Skin of body (tissue), 3 donors: ENCODE measurements at places on chromosomes 1 and 21. TPM values are rescaled to one million over a fixed set of nuclear protein-coding genes. Genes with fewer than 3 reads are reported as not detected.

The ZBTB21 gene
- 11.7 TPM for total RNA-seq

The MROH9 gene
- 0.10 TPM for total RNA-seq

The ADCY10 gene
- total RNA-seq: 0.20 TPM

The ST6GALNAC5 gene
- 3.7 TPM for total RNA-seq

The SLFNL1 gene
- total RNA-seq: 0.30 TPM

The C1orf185 gene
- not detected for total RNA-seq

The TSTD1 gene
- total RNA-seq: 29.3 TPM

The MYBPH gene
- 2.1 TPM for total RNA-seq

The PLA2G4A gene
- total RNA-seq: 24.3 TPM

The ZSWIM5 gene
- total RNA-seq: 0.79 TPM

The SGIP1 gene
- total RNA-seq: 1.9 TPM
